ENCODE measurements at places on chromosomes 1 and 21. TPM values are rescaled to one million over a fixed set of nuclear protein-coding genes. Genes with fewer than 3 reads are reported as not detected.

- no peak for DNase-seq
These were observed 7.2 kb downstream of the GALNT2 start for GRCh38 chr1:230074270-230074669.

DNA sequence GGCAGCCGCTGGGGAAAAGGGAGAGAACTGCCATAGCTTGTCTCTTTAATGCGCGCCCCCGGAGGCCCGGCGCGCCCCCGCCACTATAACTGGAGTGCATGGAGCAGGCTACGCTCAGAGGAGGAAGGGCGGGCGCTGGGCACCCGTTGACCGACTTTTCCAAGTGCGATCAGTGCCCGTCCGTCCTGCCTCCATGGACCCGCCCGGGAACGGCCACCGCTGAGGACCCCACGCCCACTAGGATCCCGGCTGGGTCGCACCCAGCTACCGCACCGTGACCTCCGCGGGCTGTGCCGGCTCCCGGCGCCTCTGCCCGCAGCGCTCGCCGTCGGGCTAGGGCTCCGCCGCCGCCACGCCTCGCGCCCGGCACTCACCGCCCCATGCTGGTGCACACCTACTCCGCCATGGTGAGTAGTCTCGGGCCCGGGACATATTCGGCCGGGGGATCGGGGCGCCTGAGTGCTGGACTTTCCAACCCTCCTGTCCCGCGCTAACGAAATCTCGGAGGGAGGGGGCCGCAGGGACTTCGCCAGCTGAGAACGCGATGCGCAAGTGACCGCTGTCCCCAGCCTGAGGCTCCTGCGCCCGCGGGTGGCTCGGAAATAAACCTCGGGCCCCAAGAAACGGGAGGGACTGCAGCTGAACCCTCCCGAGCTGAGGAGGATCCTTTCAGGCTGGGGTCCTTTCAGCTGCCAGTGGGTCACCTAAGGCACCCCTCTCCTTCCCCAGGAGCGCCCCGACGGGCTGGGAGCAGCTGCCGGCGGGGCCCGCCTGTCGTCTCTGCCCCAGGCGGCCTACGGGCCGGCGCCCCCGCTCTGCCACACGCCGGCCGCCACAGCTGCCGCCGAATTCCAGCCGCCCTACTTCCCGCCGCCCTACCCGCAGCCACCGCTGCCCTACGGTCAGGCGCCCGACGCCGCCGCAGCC, at the start of gene TFAP2E:
Gene TFAP2E, plus strand, starts transcription at position 117 of the 927 bp plus-strand sequence. Its CDS starts 264 bp downstream, at position 381.
- peak; percentile 63 for DNase-seq

DNA sequence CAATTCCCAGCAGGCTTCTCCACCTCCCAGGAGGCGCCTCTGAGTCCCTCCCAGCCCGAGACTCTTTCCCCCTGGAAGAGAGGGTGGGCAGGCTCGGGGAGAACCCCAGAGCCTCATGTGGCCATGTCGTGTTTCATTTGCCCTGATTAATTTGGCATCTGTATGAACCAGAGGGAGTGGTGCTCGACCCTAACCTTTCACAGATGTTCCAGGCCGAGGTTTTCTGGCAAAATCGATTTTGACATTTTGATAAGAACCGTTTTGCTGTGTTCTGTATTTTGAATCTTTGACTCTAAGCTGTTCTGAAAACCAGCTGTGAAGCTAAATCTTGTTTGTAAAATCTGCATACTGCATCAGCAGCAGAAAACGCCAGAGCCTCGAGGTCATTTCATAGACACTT, 367.4 kb downstream of the CAMTA1 start:
- DNase-seq, result no peak

DNA sequence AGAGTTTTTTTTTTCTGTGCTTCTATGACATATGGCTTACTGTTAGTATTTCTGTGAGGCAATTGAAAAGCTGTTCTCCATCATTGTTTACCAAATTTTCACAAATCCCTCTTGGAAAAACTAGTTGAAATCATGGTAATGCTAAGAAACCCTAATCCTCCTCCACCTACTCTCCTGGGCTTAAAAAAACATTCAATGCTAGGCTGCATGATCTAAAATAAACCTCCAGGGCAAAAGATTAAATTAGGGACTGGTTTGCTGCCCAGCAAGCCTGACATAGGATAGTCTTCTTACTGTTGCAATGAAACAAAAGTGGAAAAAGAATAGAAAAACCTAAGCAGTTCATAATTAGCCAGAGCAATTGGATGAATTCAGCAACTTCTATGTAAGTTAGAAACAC, 16.1 kb downstream of the C1orf52 start:
- DNase-seq, result no peak

DNA sequence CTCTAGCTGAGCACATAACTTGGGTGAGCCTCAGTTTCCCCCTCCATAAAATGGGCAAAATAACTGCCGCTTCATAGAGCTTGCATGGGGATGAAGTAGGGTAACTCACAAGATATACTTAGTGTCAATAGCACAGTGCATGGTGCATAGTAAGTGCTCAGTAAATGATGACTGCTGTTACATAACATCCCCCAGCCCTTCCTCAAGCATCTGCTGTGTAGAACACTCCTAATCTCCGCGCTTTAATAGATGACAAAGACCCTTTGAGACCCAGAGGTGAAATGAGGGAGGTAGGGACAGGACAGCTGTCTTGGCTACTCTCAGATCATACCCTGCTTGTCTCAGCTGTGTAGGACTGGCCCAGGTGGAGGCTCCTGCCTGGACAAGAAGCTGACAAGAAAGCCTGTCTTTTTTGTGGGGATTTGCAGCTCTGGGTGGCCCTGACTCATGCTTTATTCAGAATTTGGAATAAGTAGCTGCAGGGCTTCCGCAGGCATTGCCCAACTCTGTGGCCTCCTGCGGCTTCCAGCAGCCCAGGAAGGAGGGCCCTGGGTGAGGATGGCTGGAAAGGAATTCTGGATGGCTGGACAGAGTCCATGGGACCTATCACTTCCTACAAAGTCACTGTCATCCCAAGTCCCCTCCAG, 20.7 kb upstream of the PADI4 start:
- no peak for DNase-seq

DNA sequence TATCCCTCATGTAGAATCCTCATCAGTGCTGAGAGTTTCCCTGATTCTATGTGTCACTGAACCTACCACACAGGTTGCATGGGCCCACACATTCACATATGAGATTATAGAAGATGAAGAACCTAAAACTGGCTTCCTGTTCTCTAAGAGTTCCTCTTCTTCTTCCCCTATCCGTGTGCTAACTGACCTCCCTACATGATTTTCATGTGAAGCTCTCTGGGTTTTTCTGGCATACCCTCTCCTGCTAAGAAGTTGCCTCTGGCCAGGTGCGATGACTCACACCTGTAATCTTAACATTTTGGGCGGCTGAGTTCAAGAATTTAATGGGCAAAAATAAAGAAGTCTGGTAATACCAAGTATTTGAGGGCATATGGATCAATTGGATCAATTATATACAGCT, 5.5 kb upstream of the CD244 start:
- DNase-seq, result no peak

GRCh38 chr1:183881387-183882131, 76.6 kb downstream of the RGL1 start:
- peak; percentile 66 for DNase-seq

DNA sequence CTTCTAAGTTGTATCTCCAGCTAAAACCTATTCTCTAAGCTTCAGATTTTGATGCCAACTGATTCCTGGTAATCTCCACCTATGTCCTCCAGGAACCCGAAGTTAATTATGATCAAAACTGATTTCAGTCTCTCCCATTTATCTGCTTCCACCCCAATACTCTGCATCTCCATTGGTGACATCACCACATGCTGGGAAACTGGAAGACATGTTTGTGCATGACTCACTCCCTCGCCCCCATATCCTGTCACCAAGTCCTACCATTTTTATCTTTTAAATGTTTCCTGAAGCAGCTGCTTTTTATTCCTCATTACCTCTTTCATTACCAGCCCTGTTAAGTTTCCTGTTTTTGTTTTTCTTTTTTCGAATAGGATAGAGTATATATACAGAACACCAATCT, 228.5 kb downstream of the LRRC40 start:
- no peak for DNase-seq

GRCh38 chr1:88877382-88877825, 14.0 kb downstream of the GTF2B start:
- no peak for DNase-seq

GRCh38 chr1:67645495-67646144, 39.4 kb upstream of the GADD45A start:
- DNase-seq, result peak; percentile 85

Gene ADORA3
- polyA plus RNA-seq, result 2.9 TPM

Gene C1orf35
- 17.3 TPM for polyA plus RNA-seq

Gene IL20
- 0.06 TPM for polyA plus RNA-seq

All from large intestine (tissue), 12 donors.